ENCODE measurements at places on chromosomes 4 and X. TPM values are rescaled to one million over a fixed set of nuclear protein-coding genes. Genes with fewer than 3 reads are reported as not detected.

The DIAPH2 gene
- 17.7 TPM for total RNA-seq

The TMEM31 gene
- total RNA-seq = not detected

The CDKL2 gene
- total RNA-seq = 0.71 TPM

The SSX2 gene
- total RNA-seq = not detected

The PLCXD1 gene
- total RNA-seq = 47.5 TPM

The DTHD1 gene
- total RNA-seq = not detected

The SAGE1 gene
- not detected for total RNA-seq

The RAB9B gene
- total RNA-seq = 2.8 TPM

The PGRMC2 gene
- total RNA-seq = 89.0 TPM

The CD40LG gene
- total RNA-seq = not detected

The PF4V1 gene
- not detected for total RNA-seq

The LRIT3 gene
- total RNA-seq = not detected

The USP9X gene
- total RNA-seq = 74.4 TPM

The GPRASP2 gene
- 8.5 TPM for total RNA-seq

- H3K4me1 ChIP-seq = peaks cover 22% of the 10 kb centered on the region
- no peak overlapping the region for H3K27ac ChIP-seq
- DNase-seq = no peak
- H3K27me3 ChIP-seq = no peaks in the 10 kb centered on the region
Observed at GRCh38 chr4:86630629-86631028, 36.5 kb downstream of the PTPN13 start.

DNA sequence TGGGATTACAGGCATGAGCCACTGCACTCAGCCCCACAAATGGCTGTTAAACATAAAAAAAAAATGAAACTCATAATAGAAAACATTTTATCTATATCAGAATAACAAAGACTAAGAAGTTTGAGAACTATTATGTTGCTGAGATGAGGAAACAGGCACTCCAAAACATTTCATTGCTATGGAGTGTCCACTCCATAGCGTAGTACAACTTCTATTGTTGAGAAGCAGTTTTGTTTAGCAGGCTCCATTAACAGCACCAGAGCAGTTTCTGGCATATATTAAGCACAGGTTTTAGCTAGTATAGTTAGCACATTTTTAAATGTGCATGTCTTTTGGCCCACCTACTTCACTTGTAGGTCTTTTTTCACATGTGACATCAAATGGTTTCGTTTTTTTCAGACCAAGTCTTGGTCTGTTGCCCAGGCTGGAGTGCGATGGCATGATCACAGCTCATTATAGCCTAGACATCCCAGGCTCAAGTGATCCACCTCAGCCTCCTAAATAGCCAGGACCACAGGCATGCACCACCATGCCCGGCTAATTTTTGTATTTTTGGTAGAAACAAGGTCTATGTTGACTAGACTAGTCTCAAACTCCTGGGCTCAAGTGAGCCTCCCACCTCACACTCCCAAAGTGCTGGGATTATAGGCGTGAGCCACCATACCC lies 5.8 kb downstream of the HMGB2 start:
- H3K4me1 ChIP-seq = peaks cover 15% of the 10 kb centered on the region
- no peak overlapping the region for H3K27ac ChIP-seq
- no peak overlapping the region for H3K4me3 ChIP-seq
- H3K36me3 ChIP-seq = peaks cover 33% of the 10 kb centered on the region

- peaks cover 7% of the 10 kb centered on the region for H3K27me3 ChIP-seq
- no peak for DNase-seq
- no peaks in the 10 kb centered on the region for H3K4me1 ChIP-seq
- no peaks in the 10 kb centered on the region for H3K36me3 ChIP-seq
- peak overlapping the region; percentile 81 for H3K27ac ChIP-seq
- H3K4me3 ChIP-seq = no peak overlapping the region
Observed at GRCh38 chr4:74653331-74654229, 140.7 kb downstream of the BTC start.

GRCh38 chr4:78971776-78972175 lies 32.5 kb upstream of the PAQR3 start:
- H3K4me1 ChIP-seq = no peaks in the 10 kb centered on the region
- peaks cover 13% of the 10 kb centered on the region for H3K27me3 ChIP-seq
- H3K27ac ChIP-seq = no peak overlapping the region

GRCh38 chr4:179738822-179739221 lies 2296.6 kb upstream of the AGA start:
- no peak for DNase-seq
- no peak overlapping the region for H3K27ac ChIP-seq
- no peaks in the 10 kb centered on the region for H3K4me1 ChIP-seq
- H3K36me3 ChIP-seq = no peaks in the 10 kb centered on the region
- no peaks in the 10 kb centered on the region for H3K27me3 ChIP-seq
- no peak overlapping the region for H3K4me3 ChIP-seq

DNA sequence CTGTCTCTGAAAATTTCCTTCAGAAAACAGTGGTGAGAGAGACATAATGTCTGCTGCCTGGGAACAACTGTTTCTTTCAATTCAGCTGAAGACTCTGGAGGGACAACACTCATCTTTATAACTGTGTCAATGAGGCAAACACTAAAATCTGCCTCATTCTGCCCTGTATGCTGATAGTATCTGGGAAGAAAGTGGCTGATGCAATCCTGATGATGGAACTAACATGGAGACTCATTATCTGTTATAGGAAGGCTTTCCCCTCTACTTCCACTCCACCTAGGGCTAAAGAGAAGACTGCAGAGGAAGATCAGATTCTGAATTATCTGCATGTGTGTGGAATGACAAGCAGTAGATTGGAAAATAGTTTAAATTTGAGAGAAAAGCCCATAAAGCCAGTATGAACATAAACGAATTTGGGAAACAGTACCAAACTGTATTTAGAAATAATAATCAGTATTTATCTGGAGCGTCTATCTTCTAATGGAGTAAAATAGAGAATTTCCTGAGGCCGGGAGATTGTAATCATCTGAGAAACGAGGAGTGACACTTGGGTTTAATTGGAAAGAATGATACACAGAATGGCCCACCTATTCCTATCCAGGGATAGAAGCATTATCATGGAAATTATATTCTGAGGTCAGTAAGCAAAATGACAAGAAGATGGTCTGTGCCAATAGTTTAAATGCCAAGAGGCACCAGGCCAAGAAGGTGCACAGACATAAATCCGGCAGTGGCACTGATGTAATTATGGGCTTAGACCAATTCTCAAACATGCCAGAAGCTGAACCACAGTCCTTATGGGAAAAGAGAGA lies 85.4 kb downstream of the SHISA3 start:
- no peaks in the 10 kb centered on the region for H3K27me3 ChIP-seq
- no peak for DNase-seq
- H3K4me3 ChIP-seq = no peak overlapping the region

GRCh38 chr4:158314756-158315487 lies 104.6 kb downstream of the TMEM144 start:
- no peak for DNase-seq
- no peak overlapping the region for H3K4me3 ChIP-seq

GRCh38 chr4:47075919-47076318 lies 44.6 kb downstream of the GABRB1 start:
- H3K4me1 ChIP-seq = peaks cover 22% of the 10 kb centered on the region
- H3K36me3 ChIP-seq = no peaks in the 10 kb centered on the region
- H3K27me3 ChIP-seq = no peaks in the 10 kb centered on the region
- no peak overlapping the region for H3K27ac ChIP-seq

DNA sequence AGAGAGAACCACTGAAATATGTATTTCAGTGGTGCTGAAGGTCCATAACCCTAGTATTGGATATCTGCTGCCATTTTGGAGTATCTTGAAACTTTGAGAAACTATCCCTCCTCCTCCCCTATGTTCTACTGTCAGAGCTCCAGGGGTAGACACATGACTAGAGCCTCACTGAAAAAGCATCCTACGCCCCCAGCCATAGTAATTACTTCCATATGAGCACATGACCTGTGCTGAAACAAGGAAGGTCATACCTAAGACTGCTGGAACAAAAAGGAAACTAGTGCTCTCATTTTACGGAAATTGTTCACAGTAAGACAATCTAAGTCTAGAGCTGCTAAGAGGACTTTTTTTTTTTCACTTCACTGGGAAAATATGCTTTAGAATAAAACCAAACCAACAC lies 42.0 kb upstream of the MAPK10 start:
- no peak overlapping the region for H3K4me3 ChIP-seq
- H3K4me1 ChIP-seq = peaks cover 23% of the 10 kb centered on the region
- H3K27me3 ChIP-seq = no peaks in the 10 kb centered on the region
- no peak overlapping the region for H3K27ac ChIP-seq
- no peak for DNase-seq
- no peaks in the 10 kb centered on the region for H3K36me3 ChIP-seq

DNA sequence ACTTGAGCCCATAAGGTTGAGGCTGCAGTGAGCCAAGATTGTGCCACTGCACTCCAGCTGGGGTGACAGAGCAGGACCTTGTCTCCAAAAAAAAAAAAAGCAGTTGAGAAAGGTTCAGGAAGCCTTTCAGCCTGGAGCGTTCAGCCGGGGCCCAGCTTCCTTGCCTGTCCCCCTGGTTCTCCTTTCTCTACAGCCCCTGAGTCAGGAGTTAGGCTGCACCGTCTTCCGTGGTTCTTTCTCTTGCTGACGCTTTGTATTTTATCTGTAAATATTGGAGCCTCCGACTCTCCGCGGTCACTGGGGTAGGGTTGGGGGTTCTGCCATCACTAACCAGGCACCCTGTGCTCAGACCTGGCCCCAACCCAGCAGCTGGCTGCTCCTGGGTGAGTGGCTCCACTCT lies 13.8 kb upstream of the UVSSA start:
- DNase-seq = no peak
- peaks cover 26% of the 10 kb centered on the region for H3K36me3 ChIP-seq
- no peak overlapping the region for H3K4me3 ChIP-seq
- no peak overlapping the region for H3K27ac ChIP-seq
- H3K27me3 ChIP-seq = no peaks in the 10 kb centered on the region

- no peak overlapping the region for H3K27ac ChIP-seq
- no peaks in the 10 kb centered on the region for H3K4me1 ChIP-seq
- H3K4me3 ChIP-seq = no peak overlapping the region
- no peak for DNase-seq
Observed at GRCh38 chr4:115515366-115515765, 401.9 kb upstream of the NDST4 start.

DNA sequence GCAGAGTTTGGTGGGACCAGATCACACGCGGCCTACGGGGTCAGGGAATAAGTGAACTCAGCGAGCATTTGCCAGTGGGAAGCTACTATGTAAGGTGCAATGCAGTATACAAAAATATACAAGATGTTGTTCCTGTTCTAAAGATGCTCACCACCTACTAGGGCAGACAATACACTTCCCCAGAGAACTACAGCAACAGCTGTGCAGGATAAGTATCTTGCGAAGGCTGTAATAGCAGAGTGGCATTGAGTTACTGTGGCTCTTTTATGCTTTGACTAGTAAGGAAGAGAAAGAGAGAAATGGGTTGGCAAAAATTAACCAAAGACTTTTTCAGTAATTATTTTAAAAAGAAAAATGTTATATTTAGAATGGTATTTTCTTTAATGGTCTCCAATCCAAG lies 61.2 kb downstream of the CDS1 start:
- no peaks in the 10 kb centered on the region for H3K4me1 ChIP-seq
- no peak overlapping the region for H3K27ac ChIP-seq
- no peak overlapping the region for H3K4me3 ChIP-seq
- H3K36me3 ChIP-seq = peaks cover 20% of the 10 kb centered on the region

GRCh38 chrX:23515028-23515427 lies 152.3 kb upstream of the PRDX4 start:
- no peaks in the 10 kb centered on the region for H3K27me3 ChIP-seq
- DNase-seq = no peak
- no peak overlapping the region for H3K27ac ChIP-seq
- H3K4me3 ChIP-seq = no peak overlapping the region
- H3K36me3 ChIP-seq = no peaks in the 10 kb centered on the region
- H3K4me1 ChIP-seq = peaks cover 4% of the 10 kb centered on the region

- no peak overlapping the region for H3K27ac ChIP-seq
- no peaks in the 10 kb centered on the region for H3K27me3 ChIP-seq
- H3K4me1 ChIP-seq = no peaks in the 10 kb centered on the region
- H3K36me3 ChIP-seq = no peaks in the 10 kb centered on the region
- H3K4me3 ChIP-seq = no peak overlapping the region
- DNase-seq = no peak
Observed at GRCh38 chr4:83920375-83920774, 384.5 kb downstream of the GPAT3 start.

- no peak overlapping the region for H3K27ac ChIP-seq
- no peak for DNase-seq
- peaks cover 2% of the 10 kb centered on the region for H3K27me3 ChIP-seq
- no peaks in the 10 kb centered on the region for H3K36me3 ChIP-seq
- no peaks in the 10 kb centered on the region for H3K4me1 ChIP-seq
Observed at GRCh38 chrX:7570432-7571029, 272.4 kb upstream of the VCX start.

- no peaks in the 10 kb centered on the region for H3K4me1 ChIP-seq
- no peaks in the 10 kb centered on the region for H3K27me3 ChIP-seq
- peaks cover 3% of the 10 kb centered on the region for H3K36me3 ChIP-seq
Observed at GRCh38 chrX:23483396-23483795, 148.7 kb downstream of the PTCHD1 start.

DNA sequence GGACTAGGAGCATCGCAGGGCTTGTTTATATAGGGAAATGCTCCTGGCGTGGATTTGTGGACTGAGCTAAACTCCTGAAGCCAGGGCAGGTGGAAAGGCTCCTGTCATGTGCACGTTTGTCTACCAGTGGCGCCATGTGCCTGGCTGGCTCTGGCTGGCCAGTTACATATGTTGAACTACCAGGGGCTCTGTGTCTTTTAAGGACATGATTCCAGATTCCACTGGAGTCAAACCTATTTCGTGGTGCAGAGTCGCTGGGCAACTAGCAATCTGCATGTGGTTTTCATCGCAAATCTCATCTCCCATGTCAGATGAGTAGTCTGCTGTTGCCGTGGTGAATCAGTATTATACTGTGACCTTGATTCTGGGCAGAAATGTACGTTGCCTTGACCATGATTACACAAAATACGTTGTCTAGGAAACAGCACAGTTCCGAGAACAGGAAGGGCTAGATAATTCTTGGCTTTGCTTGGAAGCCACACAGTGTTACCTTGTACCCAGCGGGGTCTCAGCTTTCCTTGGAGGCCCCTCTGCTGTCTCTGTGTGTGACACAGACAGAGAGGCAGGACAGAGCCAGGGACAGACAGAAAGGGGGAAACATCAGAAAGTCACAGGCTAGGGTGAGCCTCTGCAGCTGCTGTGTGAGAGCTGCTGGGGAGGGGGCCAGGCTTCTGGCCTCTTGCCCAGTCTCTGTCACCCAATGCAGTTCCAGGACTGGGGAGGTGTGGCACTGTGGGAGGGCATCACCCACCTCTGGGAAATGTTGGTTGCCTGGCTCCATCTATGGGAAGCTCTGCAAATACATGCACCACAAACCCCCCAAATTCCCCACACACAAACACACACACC lies 19.2 kb downstream of the PNMA6E start:
- no peaks in the 10 kb centered on the region for H3K36me3 ChIP-seq
- no peaks in the 10 kb centered on the region for H3K4me1 ChIP-seq
- H3K4me3 ChIP-seq = peak overlapping the region; percentile 2
